ENCODE measurements at places on chromosomes 4 and X.

DNA sequence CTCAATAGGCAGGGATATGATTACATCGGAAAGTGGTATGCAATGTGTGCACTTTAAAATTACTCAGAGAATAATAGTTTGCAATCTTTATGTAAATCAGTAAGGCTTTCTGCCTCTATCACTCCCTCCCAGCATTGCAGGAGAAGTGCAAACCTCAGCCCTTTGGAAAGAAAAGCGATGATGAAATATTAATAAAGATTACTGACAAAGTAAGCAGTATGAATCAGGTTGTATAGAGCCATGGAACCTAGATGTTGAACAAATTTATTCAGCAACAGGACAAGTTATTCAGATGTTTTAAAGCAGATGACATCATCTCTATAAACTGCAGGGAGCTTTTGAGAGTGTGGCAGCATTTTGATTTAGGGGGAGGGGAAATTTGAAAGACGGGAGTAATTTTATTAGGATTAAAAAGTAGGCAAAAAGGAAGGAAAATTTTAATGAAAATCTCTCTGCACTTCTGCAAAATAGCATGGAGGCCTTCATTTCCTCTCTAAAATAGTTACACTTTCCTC lies 631.7 kb upstream of the GRIA3 start:
- DNase-seq: peak; percentile 25

DNA sequence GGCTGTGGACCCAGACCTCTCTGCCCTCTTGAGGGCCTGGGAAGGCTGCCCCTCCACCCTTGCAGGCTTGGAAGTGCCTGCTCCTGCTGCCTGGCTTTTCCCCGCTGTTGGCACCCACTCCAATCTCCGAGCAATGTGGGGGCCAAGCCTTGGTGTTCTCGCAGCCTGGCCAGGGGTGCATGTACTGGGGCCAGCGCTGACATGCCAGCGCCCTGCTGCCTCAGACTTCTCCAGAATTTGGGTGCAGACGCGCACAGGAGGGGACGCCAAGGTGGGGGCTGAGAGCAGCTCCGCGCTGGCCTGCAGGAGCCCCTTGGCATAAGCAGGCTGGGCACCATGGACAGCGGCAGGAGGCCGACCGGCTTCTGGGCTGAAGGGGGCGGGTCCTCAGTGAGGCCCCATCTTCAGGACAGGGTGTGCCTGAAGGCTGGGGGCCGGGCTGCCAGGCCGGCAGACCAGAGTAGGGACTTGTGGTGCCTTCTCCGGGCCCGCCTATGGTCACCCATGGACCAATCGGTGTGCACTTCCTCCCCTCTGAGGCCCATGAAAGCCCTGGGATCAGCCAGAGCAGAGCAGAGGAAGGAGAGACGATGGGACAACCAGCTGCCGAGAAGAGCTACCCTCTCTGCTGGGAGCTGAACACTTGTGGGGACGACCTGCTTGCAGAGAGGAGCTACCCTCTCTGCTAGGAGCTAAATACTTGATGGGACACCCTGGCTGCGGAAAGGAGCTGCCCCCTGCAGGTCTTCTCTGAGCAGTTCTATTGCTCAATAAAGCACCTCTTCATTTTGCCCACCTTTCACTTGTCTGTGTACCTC lies 118.3 kb downstream of the DNAAF6 start:
- DNase-seq: no peak

DNA sequence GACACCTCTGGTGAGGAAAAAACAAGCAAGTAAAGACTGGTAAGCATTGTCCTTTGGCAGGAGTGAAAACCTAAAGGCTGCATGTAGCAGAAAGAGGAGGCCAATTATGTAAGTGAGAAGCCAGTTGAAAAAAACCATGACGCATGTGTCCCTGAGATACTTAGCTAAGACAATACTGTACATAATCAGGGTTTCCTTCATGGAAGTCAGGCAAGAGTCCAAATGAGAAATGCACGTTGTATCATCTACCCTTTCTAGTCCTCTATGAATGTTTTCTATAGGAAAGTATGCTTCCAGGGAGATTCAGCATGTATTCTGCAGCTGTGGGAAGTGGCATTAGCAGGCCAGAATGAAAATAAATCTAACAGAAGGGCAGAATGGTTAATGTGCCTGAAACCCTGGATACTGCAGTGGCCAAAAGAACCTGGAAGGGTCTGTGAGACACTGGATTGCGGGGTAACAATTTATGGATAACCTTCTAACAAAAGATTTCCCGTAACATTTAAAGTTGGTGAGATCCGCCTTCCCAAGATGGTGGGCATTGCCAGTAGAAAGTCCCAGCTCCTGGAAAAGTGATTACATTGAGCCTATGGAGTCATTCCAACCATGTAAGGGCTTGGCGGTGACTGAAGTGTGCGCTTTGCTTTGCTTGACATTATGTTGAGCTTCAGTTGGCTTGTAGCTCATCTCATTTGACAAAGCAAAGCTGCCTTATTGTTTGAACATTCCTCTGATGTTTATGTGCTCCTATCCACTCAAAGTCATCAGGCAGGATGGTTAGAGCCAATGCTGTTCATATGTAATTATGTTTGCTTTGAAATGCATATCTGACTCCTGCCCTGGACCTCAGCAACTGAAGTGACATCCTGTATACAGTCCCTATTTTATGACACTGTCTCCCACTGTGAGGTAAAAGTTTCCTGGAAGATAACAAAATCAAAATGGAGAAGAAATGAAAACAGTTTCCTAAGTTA lies 200.4 kb downstream of the ARHGAP24 start:
- no peak for DNase-seq

DNA sequence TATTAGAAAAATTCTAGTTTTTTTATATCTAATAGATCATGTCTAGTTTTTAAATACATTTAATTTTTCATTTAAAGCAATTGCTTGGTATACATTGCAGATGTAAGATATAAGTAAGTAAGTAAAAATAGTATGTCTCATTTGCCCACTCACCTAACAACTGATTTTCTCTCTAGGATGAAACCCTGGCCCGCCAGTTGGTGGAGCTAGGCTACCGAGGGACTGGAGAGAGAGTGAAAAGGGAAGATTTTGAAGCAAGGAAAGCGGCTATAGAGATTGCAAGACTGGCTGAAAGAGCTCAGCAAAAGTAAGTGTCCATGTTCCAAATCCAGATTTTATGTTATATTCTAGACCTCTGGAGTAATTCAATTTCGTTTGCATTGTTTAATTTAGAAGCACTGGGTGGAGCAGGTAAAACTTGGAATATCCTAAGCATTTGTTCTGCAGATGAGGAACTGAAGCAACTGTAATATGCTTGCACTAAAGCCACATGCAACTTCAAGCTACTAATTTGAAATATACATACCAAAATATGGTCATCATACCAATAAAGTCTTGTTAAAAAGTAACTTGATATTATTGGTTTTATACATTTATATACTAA lies 27.1 kb downstream of the CFAP299 start:
- peak; percentile 45 for DNase-seq

- DNase-seq: no peak
Observed at GRCh38 chr4:86036736-86037135, 323.1 kb downstream of the MAPK10 start.

- no peak for DNase-seq
Observed at GRCh38 chr4:73964862-73965611, 16.8 kb downstream of the PF4 start.

GRCh38 chr4:119024102-119024501 lies 111.5 kb upstream of the MYOZ2 start:
- no peak for DNase-seq

DNA sequence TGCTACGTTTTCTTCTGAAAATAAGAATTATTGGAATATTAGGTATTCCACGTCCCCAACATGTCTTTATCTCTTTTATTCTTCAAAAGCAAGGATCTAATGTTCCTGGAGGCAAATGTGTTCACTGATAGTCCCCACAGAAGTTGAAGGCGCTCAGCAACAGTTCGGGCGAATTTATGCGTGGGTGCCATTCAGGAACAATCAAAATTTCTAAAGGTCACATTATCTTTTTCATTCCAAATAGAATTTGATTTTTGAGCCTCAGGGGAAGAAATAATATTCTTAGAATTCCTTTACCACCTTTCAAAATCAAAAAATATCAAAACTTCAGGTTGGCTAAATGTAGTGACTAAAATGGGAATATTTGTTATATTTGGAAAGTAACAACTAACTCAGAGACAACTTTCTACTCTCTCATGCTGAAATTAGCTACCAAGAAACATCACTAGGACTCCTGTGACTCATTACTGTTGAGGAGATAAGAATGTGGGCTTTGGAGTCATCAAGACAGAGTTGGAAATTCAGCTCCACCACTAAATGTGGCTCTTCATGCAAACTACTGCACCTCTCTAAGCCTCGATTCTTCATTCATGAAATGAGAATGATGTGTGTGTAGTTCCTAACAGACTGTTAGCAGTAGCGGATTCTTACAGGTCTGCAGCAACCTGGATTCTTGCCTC lies 72.3 kb upstream of the KIT start:
- peak; percentile 34 for DNase-seq

GRCh38 chrX:10654960-10655359 lies 34.6 kb upstream of the MID1 start:
- DNase-seq: no peak

DNA sequence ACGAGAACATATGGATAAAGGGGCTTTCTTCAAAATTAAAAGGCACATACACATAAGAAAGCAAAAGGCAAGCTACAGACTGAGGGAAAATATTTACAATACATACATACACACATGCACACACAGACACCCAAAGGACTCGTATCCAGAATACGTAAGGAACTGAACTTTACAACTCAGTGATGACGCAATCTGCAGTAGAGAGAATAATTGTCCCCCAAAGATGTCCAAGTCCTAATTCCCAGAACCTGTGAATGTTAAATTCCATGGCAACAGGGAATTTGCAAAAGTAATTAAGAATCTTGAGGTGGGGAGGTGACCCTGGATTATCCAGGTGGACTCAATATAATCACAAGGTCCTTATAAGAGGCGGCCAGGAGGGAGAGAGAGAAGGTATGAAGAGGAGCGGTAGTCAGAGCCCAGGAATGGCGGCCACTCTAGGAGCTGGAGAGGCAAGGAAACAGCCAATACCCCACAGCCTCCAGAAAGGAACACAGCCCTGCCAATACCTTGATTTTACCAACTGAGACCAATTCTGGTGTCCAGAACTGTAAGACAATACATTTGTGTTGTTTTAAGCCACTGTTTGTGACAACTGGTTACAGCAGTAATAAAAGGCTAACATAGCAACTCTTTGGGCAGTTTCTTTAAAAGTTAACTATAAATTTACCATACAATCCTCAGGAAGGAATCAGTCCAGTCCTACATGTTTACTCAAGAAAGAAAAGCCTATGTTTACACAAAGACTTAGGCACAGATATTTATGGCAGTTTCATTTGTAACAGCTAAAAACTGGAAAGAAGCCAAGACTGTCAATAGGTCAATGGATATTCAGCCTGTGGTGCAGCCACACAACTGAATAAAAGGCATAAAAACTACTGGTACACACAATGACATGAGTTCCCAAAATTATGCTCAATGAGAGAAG lies 27.3 kb upstream of the STS start:
- no peak for DNase-seq

- DNase-seq: peak; percentile 65
Observed at GRCh38 chr4:26028793-26029567, 115.0 kb downstream of the SMIM20 start.

DNA sequence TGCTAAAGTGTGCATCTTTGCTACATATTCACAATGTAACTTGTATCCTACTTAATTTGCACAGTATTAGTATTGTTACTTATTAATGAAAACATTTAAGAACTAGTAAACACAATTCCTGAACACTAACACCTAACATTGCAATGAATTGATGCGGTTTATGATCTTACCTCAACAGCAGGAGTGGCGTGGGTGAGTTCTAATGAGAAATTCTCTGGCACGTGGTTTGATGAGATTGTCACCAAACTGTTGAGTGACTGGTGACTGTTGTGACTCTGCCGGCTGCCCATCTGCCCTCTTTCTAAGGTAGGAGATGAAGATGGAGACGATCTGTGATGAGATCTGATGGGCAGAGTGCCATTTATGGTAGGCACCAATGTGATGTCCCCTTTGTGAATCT lies 2.9 kb downstream of the PCDH18 start:
- DNase-seq: no peak

DNA sequence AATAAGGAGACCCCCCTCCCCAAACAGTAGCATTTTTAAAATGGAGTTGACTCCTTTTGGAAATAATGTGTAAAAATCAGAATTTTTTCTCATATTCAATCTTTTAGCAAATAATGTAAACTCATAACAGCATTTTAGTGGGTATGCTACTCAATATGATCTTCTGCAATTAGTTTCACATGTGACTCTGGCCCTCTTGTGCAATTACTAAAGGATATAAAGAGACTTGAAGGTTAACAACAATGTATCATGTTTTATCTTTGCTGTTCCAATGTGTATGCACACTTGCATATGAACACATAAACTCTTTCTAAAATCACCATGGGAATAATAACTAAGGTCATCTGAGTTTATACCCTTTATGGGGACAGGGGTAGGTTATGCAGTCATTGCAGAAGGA lies 39.9 kb upstream of the RXFP1 start:
- no peak for DNase-seq

DNA sequence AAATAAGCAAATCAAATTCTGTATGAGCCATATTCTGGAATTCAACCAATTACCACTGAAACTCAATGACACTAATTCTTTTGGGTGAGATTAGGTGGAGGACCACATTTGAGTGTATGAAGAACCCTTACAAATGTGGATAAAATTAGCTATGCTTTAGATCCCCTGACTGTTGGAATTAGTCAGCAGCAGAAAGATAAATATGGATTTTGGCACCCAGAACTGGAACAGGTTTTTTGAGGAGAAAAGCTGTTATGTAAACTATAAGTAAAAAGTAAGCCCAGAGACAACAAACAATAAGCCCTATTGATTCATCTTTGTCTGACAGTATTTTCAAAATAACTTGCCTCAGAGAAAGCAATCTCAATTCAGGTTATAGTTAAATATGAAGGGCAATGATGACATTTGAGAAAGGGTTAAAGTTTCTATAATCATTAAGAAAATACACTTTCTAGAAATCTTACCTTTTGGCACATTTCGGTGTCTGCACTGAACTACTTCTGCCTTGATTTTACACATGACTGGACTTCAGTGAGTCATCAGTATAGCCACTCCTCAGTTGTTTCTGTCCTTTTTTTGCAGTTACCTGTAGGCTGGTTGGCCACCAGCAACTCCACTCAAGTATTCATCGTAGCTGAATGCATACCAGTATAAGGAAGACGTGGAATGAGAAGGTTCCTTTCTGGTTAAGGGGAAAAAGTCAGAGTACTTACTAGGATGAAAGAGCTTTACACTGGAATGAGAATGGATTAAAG lies 80.0 kb downstream of the KCTD8 start:
- DNase-seq: no peak

Measured in AG10803 (cell line).